ENCODE measurements at places on chromosomes 16 and 17.

DNA sequence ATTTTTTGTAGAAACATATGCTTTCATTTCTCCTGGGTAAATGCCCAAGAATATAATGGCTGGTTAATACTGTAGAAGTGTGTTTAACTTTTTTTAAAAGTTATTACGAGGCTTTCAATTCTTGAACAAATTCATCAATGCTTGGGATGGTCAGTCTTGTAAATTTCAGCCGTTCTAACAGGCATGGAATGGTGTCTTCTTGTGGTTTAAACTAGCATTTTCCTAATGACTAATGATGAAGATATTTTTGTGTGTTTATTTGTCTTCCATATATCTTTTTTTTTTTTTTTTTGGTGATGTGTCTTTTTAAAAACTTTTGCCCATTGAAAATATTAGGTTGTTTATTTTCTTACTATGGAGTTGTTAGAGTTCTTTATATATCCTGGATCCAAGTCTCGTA is 67.1 kb downstream of the MGAT5B start:
- no peak for DNase-seq

DNA sequence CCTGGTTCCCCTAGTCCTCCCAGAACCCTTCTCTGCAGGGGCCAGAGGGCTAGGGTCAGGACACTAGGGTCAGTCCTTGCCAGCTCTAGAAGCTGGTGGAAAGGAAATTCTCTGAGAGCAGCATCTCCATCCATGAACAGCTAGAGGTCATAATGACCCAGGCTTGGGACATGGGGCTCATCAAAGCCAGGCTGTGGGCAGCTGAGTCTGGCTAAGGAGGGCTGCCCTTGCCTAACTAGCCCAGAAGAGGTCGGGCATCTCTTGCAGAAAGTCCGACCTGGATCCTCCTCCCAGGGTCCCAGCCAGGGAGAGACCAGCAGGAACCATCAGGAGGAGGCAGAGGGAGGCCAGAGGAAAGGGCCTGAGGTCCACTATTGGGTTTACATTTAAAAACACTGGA is 4.3 kb downstream of the MPO start:
- no peak for DNase-seq

- DNase-seq, result no peak
Observed at GRCh38 chr17:31281061-31281460, 16.0 kb downstream of the OMG start.

- no peak for DNase-seq
Observed at GRCh38 chr16:74837056-74837455, 62.4 kb upstream of the FA2H start.

DNA sequence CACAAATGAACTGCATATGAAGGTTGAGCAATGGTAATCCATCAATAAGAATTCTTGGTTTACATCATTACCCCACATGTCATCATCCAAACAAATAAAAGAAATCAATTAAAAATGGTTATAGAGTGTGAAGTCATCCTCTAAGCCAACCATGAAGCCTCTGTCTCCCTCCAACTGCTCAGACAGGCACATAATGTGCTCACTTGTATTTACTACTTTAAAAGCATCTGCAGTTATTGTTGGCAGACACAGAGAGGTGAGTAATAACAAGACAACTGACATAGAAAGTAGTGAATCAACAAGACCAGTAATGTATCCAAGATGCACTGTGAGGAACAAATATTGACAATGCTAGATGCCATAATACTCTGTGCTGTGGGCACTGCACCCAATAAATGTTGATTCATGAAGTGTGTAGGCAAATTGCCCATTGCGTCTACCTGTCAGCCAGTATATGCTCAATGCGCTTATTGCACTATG is 20.0 kb downstream of the ADAMTS18 start:
- no peak for DNase-seq

- no peak for DNase-seq
Observed at GRCh38 chr17:58378733-58379510, 26.9 kb upstream of the SUPT4H1 start.

- DNase-seq, result no peak
Observed at GRCh38 chr17:63647065-63647725, 25.0 kb downstream of the MAP3K3 start.

DNA sequence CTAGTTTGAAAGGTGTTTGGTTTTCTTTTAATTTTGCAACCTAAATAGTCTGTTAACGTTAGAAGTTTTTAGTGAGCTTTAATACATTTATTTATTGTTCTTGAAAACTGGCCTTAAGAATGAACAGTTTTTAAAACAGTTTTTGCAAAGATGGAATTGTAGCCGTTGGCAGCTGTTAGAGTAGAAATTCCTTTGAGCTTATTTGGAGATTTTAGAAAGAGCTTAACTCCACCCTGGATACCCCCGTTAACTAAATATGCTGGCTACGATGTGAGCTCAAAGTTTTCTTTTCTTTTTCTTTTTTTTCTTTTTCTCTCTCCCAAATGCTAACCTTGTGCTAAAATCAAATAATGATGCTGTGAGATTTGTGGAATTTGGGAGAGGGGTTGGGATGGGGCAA is 75.2 kb downstream of the COX10 start:
- DNase-seq, result no peak

DNA sequence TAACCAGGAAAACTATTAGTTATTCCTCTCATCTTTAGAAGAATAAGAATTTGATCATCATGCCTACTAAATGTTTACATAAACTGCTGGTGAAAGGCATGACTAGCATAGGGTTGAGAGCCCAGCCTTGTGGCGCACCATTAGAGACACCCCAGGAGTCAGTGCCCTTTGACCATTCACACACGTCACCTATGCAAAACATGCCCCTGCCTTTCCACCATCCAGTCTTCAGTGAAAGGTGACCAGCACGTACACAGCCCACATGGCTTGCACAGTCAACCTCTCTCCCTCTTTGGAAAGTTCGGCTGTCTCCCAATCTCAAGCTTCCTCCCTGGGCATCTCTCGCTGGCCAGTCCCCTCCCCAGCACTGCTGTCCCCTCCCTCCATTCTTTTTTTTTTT is 150.3 kb downstream of the ENGASE start:
- DNase-seq, result no peak

DNA sequence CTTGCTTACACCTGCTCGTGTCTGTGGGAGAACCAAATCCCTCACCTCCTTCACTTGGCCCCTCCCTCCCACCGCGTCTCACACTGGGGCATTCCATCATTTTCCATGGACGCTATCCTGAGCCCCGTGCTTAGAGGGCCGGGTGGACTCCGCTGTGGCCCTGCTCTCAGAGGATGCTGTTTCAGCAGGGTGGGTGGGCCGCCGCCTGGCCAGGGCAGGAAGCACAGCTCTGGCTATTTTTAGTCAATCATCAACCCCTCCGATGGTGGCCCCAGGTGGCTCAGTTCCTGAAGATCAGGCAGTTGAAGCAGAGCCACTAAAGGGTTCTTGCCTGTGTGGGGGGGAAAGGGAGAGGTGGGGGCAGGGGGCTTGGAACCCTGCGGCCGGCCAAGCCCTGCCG is 230.3 kb downstream of the ENGASE start:
- no peak for DNase-seq

DNA sequence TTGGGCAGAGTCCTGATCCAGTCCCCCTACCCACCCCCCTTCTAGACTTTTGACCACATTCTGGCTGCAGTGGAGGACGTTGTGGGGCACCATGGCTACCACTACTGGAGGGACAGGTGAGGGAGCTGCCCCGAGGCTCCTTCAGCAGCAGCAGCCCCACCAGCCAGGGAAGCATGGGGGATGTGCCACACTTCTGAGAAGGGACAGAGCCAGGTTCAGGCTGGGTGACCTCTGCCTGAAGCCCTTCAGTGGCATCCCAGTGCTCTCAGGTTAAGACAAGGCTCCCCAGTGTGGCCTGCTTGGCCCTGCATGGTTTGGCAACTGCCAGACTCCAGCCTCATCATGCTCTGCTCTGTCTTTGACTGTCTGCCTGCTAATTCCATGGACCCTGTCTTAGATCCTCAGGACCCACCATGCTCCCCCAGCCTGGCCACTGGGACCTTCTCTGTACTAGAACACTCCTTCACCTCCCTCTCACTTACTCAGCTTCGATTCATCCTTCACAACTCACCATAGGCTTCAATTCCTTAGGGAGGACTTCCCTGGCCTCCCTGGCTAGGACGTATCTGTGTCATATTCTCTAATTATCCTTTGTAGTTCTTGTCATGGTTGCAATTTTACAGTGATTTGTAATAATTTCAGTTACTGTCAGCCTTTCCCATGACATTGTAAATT is 8.8 kb downstream of the SLC9A5 start:
- no peak for DNase-seq

GRCh38 chr17:8629371-8630226 is 926 bp downstream of the MYH10 start:
- peak; percentile 20 for DNase-seq

GRCh38 chr17:59842901-59843652 is 49.7 kb downstream of the TUBD1 start:
- DNase-seq, result peak; percentile 64

DNA sequence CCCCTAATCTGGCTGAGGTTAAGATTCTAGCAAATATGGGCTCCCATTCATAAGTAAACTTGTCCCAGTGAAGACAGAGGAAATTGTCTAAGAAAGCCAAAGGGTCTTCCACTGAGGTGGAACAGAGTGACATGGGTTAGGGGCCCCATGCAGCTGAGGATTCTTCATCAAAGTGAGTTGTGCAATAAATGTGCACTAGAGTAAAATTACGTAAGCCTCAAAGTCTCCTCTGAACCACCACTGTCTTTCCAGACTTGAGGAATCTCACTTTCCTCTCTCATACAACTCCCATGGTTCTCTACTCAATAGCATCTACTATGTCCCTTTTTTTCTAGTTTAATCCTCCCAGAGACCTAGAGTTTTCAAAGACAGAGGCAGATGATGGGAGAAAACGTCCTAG is 132.4 kb downstream of the CA10 start:
- DNase-seq, result no peak

- no peak for DNase-seq
Observed at GRCh38 chr16:53048139-53048915, 4.4 kb downstream of the CHD9NB start.

DNA sequence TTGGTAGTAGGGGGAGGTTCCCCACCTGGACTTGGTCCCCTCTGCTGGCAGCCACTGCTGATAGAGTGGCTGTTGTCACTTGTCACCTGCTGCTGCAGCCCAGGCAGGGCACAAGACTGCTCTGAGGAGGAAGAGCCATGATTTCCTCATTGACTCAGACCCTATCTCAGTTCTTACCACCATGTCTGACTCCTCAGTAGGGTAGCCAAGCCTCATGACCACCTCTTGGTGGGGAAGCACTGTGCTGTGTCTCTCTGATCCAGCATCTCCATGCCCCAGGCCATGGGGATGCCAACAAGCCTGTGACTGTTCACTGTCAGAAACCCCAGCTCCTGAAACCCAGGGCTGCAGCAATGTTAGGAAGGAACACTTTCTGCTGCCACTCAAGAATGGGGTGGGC is 173.0 kb downstream of the WSCD1 start:
- DNase-seq, result no peak

DNA sequence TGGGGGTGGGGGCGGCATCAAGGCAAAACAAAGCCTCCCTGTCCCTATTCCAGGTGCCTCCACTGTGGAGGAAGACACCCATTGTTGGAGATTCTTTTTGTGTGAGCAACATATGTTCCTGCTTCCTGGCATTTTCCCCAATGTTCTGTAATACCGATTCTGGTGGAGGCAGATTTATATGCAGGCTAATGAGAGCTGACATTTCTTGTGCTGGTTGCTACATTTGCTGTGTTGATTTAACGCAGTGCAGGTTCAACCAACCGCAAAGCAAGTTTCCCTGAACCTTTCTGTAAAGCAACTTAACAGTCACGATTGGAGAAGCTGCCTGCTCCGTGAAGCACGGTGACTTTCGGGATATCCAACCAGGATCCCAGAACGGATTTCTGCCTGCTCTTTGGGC is 260.5 kb downstream of the CBLN1 start:
- no peak for DNase-seq

- DNase-seq, result no peak
Observed at GRCh38 chr17:3914312-3914670, 2.0 kb downstream of the P2RX1 start.

- DNase-seq, result no peak
Observed at GRCh38 chr16:8053437-8053836, 536.9 kb downstream of the TMEM114 start.

- DNase-seq, result no peak
Observed at GRCh38 chr17:28889996-28890395, 7.5 kb downstream of the FLOT2 start.

DNA sequence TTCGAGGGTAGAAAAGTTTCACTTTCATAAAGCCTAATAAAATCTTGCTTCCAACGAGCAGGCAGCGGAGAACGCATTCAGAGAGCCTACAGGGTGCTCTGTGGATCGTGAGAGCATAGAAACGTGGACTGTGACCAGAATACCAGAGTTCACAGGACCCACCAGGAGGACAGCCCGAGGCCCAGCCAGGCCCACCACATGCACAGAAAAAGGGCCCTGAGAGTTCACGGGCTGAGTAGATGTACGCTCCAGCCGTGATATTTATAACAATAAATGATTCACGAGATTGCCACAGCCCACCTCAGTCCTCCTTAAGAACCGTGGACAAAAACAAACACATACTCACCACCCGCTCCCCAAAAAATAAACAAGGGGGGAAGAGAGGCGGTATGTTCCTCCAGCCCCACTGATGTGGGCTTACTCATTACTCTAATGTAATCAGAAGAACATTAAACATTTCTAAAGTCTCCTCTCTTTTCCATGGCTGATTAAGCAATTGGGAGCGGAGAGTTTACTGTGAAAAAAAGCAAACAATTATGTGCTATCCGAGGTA is 207.2 kb downstream of the C16orf78 start:
- DNase-seq, result no peak

DNA sequence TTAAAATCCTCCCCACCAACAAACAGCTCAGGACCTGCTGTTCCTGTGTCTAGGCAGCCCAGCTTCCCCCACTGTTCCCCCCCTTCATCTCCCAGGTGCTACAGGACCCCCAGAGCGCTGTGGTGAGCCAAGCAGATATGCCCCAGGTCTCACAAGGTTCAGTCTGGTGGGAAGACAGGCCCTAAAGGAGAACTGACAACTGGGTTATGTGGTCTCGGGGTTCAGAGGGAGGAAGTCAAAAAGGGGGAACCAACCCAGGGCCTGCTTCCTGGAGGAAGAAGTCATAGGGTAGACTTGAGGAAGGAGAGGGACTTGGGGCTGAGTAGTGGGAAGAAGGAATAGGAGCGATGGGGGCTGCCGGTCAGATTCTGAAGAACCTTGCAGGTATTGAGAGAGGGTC is 2.6 kb downstream of the RIPOR1 start:
- no peak for DNase-seq

DNA sequence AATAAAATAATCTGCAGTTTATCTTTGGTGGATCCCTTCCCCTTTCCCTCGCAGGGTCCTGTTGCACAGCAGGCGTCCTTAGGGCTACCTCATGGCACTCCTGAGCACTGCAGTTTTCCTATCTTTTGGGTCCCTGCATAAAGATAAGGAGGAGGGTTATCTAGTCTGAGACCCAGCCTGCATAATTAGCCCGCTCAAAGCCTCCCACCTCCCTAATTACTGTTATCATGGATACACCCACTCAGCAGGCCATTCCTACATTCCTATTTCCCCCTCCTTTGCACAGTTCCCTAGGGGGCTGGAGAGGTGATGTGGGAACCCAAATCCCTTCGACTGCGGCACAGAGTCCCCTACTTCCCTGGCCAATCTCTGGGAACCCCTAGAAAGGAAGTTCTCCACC is 5.1 kb upstream of the CLUH start:
- no peak for DNase-seq
